ENCODE measurements at places on chromosomes 16 and 17.

DNA sequence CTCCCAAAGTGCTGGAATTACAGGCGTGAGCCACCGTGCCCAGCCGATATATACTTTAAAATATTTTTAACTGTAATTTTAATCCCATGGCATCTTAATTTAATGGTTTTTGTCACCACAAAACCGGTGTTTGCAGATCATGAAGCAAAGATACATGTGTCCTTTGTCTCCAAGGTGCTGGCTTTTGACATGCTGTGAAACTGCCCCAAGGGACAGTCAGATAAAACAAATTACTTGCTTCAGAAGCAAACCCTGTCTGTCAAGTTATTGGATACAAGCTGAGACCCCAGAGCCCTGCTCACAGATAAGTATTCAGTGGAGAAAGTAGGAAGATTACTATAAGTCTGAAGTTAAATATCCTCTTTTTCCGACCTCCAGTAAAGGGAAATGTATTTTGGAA, 39.8 kb downstream of the ARL4D start:
- no peak for DNase-seq

DNA sequence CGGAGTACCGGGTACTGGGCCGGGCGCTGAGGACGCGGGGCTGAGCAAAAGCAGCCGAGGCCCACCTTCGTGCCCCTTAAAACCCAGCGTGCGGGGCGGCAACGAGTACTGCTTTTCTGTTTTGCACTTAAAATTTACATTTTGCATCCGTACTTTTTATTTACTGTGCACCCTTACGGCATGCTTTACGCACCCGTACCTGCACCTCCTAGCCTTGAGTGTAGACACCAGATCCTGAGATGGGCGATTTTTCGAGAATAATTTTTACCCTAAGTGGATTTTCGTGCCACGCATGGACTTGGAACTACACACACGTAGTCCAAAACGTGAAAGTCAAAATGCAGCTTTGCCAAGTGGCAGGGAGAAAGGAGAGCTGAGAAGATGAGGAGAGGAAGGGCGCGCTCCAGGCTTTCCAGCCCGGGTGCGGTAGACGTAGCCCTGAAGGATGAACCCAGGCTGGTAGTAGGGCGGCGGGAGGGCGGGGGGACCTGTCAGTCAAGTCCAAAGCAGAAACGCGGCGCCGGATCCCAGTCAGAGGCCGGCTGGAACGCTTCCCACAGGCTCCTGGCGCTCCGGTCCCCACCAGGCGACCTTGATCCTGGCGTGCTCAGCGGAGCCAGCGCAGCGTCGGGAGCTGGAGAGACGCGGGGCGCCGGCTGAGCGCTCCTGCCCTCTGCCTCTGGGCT, 1.2 kb upstream of the CBLN1 start:
- DNase-seq: no peak

- no peak for DNase-seq
These were observed 3.2 kb upstream of the HOXB9 start for GRCh38 chr17:48629411-48629759.

DNA sequence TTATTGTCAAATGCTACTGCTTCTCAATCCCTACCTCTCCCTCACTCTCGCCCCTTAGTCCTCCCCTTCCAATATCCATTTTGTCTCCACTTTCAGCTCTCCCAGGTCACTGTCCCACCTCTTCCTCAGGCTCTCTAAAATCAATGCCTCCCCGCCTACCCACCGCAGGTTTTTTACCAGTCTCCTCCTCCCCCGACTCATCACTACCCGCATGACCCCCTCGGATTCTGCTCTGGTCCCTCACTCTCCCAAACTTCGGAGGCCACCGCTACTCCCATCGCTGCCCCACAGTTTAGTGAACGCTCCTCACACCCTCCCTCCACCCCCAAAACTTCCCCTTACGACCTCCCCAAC, 513 bp downstream of the CRLF3 start:
- no peak for DNase-seq

DNA sequence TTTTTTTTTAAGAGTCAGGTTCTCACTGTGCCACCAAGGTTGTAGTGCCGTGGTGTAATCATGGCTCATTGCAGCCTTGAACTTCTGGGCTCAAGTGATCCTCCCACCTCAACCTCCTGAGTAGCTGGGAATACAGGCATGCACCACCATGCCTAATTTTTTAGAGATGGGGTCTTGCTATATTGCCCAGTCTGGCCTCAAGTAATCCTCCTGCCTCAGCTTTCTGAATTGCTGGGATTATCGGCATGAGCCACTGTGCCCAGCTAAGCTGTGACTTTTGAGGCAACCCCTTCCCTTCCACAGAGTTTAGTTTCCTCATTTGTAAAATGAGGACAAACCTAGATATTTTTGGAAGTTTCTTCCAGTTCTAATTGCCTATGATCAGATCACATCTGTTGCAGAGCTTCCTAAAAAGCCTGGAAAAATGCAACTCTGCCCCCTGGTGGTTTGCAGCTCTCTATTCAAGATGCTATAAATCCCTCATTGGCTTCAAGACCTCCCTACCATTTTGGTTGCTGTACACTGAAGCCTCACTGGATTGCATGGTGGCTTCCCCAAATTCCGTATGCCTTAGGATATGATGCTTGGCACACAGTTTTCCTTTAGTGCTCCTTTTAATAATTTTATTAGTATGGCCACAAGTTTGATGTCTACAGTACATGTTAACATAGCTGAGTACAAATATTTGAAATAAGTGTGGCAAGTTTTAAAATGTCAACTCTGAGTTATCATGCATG, 19.3 kb downstream of the GDE1 start:
- no peak for DNase-seq

GRCh38 chr17:79902146-79902791, 63.0 kb upstream of the CBX4 start:
- no peak for DNase-seq

DNA sequence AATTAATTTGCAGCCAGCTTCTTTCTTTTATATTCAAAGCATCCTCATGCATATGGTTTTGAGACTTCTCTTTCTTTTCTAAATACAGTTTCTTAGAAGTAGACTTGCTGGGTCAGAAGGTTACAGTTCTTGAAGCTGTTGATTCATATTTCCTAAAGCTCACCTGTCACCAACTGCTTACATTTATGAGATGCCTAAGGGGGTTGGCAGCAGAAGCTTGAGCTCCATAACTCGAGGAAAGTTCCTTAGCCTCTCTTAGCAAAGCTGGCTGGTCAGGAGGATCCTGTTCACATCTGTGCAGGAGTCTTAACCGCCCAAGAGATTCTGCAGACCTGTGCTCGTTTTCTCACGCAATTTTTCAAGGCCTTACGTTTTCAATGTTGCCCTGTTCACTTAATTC, 218.8 kb downstream of the SNX29 start:
- DNase-seq: no peak

- DNase-seq: no peak
These were observed 121.1 kb downstream of the WWOX start for GRCh38 chr16:78220571-78220970.

DNA sequence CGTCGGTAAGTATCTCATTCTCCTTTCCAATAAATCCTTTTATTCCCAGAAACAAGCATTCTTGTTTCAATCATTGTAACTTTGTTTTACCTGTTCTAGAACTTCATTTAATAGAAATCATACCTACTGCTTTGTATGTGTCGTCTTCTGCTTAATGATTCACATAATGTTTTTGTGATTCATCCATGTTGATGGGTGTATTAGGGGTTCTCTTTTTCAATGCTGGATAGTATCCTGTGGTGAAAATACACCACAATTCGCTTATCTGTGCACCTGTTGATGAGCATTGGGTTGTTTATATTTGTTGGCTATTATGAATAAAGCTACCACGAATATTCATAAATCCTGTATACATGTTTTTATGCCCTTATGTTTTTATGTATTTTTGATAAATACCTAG, 703.2 kb downstream of the MAF start:
- no peak for DNase-seq

DNA sequence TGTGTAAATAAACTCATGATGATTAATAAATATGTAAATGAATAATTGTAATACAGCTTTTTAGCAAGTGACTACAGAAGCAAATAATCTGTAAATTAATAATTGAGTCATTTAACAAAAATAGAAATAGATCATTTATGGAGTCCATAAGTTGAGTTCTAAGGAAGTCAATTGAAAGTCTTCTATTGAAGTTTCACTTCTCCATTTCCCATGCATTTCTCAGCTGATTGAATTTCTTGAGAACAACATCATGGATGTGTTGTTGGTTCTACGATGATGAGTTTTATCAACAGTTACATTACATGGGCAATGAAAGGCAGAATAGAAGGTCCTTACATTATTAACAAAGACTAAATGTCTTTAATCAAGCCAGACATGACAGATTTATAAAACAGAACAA, 290.4 kb downstream of the MAP2K6 start:
- DNase-seq: no peak

DNA sequence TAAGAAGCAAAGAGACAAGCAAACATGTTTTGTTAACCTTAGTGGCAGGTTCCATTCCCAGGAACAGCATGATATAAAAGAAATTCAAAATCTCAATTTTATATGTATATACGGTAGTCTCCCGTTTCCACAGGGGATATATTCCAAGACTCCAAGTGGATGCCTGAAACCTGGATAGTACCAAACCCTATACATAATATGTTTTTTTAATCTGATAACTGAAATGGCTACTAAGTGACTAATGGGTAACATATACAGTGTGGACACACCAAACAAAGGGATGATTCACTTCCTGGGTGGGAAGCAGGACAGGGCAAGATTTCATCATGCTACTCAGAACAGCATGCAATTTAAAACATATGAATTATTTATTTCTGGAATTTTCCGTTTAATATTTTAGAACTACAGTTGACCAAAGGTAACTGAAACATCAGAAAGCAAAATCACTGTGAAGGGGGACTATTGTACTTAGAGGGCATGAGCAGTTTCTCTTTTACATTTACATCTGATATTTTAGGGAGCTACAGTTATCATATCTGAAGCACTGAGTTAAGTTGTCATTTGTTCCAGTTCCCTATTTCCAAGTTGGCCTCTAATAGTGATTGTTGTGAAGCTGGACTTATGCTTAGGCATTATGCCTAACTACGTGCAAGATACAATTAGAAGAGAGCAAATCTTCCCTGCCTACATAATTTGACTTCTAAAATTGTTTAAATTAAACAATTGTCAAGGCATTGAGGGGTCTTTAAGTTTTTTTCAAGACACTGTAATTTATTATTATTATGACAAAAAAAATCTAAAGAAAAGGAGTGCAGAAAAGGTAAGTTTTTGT, 34.1 kb upstream of the ABCA6 start:
- no peak for DNase-seq

GRCh38 chr17:40361925-40362695, 2.4 kb downstream of the GJD3 start:
- DNase-seq: no peak

DNA sequence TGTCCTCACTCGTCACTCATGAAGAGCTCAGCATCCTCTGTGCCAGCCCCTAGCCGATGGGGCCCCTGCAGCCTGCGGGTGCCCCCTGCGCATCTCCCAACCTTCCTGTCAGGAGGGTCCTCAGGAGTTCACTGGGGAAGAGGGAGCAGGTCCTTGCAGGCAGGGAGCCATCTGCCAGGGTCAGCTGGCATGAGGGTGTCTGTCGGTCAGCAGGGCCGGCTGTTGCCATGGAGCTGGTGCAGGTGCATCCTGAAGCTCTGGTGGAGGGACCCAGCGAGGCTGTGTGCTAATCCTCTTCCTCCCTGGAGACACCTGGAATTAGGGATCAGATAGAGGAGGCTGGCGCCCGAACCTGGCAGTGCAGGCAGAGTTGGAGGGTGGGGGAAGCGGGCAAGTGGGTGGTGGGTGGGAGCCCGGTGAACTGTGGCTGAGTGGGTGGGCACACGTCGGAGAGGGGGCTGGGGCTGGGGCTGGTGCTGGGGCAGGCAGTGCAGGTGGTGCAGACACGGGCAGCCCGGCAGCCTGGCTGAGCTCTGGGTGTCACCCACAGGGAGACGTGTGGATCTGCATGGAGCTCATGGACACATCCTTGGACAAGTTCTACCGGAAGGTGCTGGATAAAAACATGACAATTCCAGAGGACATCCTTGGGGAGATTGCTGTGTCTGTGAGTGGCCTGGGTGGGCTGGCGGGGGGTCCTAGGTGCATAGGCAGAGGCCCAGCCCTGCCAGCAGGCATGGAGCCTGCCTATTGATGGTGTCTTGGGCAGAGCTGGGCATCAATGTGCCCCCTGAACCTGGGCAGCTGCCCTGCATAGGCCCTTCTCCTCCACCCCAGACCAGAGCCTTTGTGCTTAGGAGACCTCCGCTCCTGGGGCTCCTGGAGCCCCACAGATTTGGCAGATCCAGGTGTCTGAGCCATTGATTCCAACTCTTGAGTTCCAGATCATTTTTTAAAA, 17.4 kb downstream of the MAP2K3 start:
- DNase-seq: no peak

GRCh38 chr16:27405546-27406451, 3.8 kb downstream of the IL21R start:
- DNase-seq: no peak

DNA sequence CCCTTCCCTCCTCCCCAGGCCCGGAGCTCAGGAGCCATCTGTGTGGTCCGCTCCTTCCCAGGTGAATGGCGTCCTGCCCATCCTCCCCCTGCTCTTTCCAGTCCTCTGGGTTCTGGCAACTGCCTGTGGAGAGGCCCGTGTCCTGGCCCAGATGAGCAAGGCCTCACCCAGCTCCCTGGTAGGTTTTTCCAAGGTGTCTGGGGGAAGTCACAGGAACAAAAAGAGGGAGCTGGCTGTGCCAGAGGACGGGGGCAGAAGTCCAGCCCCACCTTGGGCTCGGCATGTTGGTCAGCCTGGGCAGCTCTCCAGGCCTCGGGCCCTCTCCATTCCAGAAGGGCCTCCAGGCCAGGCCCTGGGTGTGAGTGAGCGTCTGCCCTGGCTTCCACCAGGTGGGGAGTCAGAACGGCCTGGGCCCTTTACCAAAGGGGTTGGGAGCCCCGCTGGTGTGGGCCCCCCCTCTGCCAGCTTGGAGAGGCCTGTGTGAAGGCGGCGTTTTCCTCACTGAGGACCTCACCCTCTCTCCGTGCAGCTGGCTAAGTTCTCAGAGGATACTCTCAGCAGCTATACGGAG, 25.1 kb downstream of the CASKIN2 start:
- no peak for DNase-seq

- no peak for DNase-seq
These were observed 1.6 kb downstream of the TMC8 start for GRCh38 chr17:78132084-78132676.

DNA sequence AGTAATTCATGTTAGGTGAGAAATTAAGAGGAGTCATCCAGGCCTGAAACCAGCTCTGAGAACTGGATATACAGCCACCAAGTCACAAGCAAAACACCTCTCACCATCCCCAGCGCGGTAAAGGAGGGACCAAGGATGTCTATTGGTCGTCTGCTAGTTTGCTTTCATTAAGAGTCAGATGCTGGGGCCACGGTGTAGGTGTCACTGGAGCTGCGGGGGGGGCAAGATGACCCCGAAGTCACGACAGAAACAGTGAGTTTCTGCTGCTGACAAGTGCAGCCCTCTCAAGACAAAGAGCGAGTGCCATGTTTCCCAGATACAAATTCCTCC, 790 bp downstream of the NCBP3 start:
- no peak for DNase-seq
